Ammon's horn (tissue), 1 donor: ENCODE measurements at places on chromosomes 7 and 10.

DNA sequence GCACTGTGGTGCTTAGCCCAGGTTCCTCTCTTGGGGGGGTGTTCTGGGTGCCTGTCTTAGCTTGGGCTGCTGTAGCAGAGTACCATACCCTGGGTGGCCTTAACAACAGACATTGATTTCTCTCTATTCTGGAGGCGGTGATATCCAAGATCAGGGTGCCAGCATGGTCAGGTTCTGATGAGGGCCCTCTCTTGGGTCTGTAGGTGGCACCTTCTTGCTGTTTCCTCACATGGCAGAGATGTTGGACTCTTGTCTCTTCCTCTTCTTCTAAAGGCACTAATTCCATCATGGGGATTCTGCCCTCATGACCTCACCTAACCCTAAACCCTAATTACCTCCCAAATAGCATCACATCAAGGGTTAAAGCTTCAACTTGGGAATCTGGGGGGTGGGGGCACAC lies 19.9 kb upstream of the CRHR2 start:
- no peak for DNase-seq

GRCh38 chr10:77506517-77507200 lies 130.9 kb downstream of the KCNMA1 start:
- DNase-seq, result no peak

DNA sequence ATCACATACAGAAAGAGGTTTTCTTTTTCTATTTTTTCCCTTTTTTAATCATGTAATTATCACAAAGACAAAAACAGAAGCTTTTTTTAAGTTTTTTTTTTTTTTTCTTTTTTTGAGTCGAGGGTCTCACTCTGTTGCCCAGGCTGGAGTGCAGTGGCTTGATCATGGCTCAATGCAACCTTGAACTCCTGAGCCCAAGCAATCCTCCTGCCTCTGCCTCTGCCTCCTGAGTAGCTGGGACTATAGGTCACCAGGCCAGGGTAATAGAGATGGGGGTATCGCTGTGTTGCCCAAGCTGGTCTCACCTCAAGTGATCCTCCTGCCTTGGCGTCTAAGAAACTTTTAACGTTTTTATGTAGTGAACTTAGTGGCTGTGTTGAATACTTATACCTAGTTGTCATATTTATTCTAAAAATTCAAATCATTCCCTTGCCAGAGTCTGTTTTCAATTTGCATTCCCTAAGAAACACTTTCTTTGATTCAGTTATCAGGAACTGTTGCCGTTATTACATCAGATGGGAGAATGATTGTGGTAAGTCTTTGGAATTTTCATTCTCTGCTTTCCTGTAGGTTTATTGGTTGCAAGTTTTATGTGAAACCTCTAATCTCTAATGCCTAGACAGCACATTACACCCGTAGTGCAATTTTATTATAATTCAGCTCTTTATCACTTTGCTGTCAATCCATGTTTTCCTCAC lies 1.3 kb downstream of the LSM8 start:
- DNase-seq, result no peak

DNA sequence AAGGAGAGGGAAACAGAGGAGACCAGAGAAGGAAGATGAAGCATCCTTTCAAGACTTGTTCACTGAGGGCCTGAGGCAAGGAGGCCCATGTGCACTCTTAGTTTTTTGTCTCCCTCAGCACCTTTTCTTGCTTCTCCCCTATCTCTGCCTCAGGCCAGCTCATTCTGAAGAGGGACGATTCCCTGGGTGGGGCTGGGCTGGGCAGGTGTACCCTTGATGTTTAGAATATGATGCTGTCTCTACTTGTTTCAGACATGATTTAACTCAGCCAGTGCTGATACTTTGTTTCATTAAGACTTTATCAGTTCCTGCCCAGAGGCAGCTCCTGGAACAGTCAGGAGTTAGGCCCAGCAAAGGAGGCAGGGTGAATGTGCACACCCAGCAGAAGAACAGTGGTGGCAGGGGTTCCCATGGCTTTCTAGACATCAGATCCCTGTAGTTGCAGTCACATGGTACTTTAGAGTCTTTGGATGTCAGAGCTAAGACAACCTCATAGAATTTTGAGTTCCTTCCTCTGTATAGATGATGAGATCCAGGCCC lies 3.4 kb downstream of the PRXL2A start:
- no peak for DNase-seq

DNA sequence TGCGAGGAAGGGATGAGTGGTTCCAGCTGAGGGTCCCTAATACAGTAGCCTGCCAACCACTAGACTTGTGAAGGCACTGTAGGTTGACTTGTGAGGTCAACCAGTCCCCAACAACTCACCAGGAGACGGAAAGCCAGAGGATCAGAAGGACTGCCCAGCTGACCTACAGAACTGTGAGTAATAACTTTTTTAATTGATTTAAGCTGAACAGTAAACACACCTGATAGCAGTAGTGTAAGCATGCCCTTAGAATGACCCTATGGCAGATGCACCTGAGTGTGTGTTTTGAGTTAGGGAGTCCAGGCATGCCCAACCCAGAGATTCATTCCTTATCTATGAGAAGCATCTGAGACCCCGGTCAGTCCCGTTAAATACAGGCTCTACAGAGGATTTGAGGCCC lies 14.1 kb downstream of the PRLHR start:
- DNase-seq, result no peak
